Activated CD8-positive, alpha-beta T cell treated with anti-CD3 and anti-CD28 coated beads for 36 hours (primary cell): ENCODE measurements at places on chromosomes 6 and 20.

DNA sequence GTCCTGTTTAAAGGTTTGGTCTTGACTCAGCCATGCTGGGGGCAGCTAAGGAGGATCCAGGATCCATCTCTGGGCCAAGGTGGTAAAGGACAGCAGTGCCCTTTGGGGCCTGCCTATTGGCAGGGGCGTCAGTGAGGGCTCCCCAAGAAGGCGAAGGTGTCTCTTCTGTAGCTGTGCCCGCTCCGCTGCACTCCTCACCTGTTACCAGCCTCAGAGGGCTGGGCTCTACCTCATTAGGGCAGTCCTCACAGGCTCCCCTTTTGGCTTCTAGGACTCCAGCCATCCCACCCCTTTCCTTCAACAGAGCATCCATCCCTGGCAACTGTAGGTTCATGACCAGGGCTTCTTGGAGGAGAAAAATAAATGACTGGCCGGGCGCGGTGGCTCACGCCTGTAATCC lies 10.3 kb downstream of the FRS3 start:
- DNase-seq = no peak

DNA sequence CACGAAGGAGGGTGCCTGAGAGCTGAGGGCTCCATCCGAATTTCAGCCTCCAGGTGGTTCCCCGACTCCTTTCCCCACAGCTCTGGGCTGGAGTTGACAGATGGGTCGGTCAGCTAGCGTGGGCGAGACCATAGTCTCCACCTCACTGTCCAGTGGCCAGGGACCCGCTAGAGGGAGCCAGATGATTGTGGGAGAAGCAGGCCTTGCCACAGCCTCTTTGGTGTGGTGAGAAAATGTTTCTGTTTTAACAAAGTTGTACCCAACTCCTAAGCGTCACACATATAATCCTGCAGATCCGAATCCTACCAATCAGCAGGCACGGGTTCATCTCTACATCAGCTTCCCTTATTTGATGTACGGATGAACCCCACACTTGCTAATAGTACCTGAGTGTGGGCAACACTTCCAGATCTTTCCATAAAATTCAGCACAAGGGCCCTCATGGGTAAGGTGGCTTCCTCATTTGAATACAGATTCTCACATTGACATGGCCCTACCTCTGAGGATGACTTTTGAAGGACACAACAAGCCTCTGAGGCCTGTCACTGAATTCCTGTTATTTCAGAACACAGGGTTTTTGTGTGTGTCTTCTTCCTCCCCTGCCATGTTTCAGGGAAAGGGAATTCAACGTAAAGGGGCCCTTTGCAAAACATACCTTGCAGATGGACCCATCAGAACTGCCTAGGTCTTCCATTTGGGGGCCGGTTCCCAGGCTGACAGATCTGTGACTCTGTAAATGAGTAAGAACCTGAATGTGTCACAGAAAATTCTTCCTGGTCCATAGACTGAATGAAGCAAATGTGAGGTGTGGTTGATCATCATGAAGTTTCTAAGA lies 103.2 kb upstream of the DUSP22 start:
- DNase-seq = peak; percentile 93

DNA sequence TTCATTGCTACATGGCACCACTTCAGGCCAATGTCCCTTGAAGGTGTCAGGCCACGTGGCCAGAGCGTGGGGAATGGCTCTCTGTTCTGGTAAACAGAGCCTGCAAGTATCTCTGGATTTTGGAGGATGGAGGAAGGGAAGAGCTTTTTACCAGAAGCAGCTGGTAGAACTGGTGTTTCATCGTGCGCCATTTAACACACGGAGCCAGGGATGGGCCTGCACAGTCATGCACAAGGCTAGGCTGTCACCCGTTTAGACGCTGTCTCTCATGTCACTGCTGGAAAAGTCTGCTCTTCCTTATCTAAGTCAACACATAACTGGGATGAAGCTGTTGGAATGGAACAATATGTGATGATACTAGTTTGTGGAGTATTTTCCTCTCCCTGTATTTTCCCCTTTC lies 123.9 kb downstream of the IBTK start:
- DNase-seq = no peak

DNA sequence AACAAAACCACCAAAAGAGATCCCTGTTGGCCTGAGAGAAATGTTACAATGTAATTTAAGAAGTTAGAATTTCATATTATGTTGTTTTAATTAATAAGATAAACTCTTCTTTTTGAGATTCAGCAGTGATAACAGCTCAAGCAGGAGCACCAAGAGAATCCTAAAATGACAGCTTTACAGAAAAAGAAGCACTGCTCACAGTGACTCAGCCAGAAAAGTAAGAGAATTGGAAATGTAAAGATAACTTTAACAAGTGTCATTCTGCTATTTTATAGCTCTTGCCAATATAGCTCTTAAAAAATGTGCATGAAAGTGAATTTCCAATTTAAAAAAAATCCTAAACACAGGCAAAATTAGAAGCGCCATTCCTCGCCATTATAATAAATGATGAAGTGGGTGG lies 111.3 kb downstream of the UBE3D start:
- no peak for DNase-seq

GRCh38 chr6:43963203-43963602 lies 164.0 kb downstream of the MRPL14 start:
- no peak for DNase-seq

DNA sequence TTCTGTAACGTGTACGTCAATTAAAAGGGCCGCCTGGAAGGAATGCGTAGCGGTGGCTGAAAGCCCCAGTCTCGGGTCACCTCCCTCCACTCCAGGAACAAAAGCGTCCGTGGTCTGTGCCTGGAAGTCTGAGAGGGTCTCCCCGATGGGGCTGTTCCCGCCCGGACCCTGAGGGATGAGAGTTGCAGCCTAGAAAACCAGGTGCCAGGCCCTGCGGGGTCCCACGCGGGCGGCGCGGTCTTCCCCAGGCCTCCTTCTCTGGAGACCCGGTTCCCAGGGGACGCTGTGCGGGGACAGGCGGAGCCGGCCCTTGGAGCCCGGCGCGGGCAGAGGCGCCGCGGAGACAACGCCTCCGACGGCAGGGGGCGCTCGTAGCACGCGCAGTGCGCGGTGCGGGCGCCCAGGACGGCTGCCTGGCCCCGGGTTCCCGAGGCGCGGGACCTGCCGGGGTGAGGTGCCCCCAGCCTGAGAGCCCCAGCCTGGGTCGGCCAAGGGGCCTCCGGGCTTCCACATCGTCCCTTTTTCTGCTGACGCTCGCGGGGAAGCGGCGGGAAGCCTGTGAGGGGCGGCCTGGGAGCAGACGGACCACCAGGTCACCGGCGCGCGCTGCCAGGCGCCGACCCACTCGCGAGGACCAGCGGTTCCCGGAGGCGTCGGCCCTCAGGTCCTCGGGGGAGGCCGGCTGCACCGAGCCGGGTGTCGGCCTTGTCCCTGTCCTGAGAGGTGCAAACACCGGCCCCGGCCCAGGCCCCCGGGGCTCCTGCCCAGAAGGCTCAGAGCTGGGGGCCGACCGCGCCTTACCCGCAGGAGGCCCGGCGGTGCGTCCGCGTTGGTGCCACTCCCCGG lies 5.3 kb upstream of the FOXC1 start:
- peak; percentile 58 for DNase-seq

- no peak for DNase-seq
Measured at GRCh38 chr6:15259766-15260098, 13.9 kb downstream of the JARID2 start.

GRCh38 chr6:1110164-1110563 lies 201.7 kb upstream of the FOXQ1 start:
- DNase-seq = no peak

DNA sequence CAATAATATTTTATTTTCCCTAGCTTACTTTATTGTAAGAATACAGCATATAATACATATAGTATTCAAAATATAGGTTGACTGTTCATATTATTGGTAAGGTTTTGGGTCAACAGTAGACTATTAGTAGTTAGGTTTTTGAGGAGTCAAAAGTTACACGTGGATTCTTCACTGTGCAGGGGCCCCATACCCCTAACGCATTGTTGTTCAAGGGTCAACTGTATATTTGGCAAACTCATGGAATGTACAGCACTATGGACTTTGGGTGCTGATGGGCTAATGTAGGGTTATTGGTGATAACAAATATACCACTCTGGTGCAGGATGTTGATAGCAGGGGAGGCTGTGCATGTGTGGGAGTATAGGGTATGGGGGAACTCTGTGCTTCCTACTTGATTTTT lies 397.2 kb downstream of the BCKDHB start:
- DNase-seq = no peak
